AG04450 (cell line): ENCODE measurements at places on chromosomes 12 and 14.

DNA sequence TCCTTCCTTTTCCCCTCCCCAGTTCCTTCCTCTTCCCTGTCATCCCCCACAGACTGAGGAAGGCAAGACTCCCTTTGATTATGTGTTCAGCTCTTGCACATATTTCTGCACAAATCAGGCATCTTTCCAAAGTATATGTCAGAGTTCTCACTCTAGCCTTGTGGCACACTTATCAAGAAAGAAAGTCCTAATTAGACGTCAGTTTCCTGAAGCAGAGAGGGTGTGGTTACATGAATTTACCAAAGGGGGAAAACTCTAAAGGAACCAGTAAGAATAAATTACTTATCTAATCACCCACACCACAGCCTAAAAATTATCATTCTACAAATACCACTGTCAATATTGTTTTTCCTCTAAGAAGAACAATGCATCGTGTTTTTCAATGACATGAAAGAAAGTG lies 120.7 kb upstream of the GRIP1 start:
- no peak for DNase-seq

GRCh38 chr12:93572712-93573551 lies 457 bp downstream of the SOCS2 start:
- DNase-seq = no peak

GRCh38 chr12:27199638-27200300 lies 44.3 kb upstream of the STK38L start:
- DNase-seq = no peak

DNA sequence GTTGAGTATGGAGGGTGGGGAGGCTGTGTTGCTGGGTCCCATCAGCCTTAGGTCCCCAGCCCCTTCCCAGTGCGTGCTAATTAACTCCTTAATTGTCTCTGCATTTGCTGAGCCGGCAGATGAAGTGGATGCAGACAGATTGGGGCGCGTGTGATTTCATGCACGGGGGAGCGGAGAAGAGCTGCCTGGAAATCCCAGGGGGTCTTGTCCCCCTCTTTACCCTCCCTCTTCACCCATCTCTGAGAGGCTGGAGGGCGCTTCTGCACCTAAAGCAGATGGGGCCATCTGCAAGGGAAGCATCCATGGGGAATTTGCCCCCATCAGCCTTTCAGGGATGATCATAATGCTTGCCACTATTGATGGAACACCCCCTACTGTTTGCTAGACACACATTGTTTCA lies 4.4 kb upstream of the ASIC1 start:
- no peak for DNase-seq

DNA sequence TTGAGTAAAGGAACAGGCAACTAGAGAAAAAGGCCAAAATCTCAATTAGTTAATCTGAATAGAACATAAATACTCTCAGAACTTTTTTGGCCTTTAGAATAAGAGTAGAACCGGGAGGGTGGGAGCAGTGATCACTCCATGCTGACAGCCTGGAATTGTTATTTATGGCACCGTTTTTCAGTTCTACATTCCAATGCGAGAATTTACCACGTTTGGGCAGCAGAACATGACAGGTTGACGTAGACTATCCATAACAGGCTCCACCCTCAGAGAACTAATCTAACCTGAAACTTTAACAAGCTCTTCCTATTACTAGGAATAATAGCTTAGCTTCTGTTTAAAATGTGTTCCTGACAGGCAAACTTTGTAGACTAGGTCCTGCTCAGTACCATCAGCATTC lies 379.1 kb downstream of the SEC23A start:
- no peak for DNase-seq

DNA sequence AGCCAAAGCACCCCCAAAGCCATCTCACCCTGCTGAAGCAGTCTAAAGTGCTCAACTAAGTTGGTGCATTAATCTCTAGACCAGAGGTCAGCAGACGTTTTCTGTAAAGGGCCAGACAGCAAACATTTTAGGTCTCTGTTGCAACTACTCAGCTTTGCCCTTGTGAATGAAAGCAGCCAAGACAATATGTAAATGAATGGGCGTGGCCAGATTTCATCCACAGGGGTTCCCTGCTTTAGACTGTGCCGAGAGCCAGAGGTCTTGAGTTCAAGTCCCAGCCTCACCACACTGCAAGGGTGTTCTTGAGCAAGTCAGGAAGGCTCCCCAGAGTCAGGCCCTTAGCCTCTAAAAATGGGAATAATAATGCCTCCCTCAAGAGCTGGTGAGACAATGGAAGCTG lies 166.2 kb downstream of the CHST11 start:
- DNase-seq = no peak

DNA sequence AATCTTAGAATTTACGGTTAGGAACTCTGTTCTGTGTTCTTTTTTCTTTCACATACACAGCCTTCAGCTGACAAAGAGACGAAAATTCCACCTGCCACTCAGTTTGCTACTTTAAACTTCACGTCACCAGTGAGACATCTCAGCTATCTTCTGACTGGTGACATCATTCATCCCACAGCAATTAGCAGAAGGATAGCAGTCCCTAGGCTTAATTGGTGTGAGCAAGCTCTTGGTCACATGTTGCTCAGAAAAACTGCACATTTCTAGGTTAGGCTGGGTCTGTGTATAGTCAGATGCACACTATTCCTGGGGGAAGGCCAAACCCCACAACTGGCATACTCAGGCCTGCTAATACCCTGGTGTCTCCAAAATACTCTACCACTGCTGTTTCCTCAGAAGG lies 23.9 kb downstream of the SLC7A7 start:
- DNase-seq = no peak

- no peak for DNase-seq
These were observed 3.9 kb downstream of the MPHOSPH9 start for GRCh38 chr12:123229051-123229450.

DNA sequence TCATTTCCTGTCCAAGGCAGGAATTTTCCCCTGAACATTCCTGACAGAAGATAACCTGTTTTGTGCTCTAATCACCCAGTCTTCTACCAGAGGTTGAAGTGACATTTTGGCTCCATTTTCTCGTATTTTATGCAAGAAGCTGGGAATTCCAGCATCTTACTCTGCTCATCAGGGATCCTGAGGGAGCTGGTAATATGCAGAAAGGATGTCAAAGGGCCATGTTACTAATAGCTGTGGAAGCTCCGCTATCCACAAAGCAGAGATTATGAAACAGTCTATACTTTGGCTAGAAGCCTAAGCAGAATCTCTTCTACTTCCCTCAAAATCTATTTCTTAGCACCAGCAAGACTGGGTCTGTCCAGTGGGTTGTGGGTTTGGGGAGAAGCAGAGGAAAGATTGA lies 613.0 kb downstream of the DIO2 start:
- peak; percentile 34 for DNase-seq

GRCh38 chr12:102430661-102431060 lies 49.7 kb downstream of the IGF1 start:
- DNase-seq = no peak

DNA sequence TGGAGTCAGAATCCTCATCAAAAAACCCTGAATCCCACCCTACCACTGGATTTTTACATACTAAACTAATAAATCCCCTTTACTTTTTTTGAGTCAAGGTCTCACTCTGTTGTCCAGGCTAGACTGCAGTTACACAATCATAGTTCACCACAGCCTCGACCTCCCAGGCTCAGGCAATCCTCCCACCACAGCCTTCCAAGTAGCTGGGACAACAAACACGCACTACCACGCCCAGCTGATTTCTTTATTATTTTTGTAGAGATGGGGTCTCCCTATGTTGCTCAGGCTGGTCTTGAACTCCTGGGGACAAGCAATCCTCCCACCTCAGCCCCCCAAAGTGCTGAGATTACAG lies 24.3 kb downstream of the SPTSSA start:
- DNase-seq = no peak

- no peak for DNase-seq
These were observed 11.0 kb upstream of the LALBA start for GRCh38 chr12:48580831-48581230.

DNA sequence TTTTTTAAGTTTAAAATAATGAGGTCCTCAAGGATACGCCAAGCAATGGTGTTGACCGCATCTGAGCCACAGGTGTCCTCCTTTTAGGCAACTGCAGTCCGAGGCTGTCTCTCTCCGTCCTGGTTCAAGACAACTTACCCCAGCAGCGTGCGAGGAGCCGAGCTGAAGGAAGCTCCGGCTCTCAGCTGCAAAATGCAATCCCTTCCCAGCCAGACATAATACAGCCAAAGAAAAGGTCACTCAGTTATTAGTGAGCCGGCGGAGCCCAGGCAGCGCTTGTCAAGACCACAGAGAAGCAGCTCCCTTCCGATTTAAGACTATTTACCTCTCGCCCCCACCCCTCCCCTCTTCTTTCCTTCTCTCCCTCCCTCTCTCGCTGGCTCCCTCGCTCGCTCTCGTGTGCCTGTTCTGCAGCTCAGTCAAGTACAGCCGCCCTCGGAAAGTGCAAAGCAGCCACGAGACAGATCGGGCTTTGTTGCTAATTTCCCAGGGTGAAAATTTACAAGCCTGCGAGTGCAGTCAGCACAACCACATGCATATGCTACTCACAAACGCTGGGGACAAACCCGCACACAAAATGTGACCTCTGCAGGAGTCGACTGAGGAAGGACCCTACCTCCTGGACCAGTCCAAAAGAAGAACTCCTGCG lies 363 bp upstream of the LMO3 start:
- no peak for DNase-seq

GRCh38 chr14:63308723-63309317 lies 9.9 kb downstream of the GPHB5 start:
- DNase-seq = no peak

DNA sequence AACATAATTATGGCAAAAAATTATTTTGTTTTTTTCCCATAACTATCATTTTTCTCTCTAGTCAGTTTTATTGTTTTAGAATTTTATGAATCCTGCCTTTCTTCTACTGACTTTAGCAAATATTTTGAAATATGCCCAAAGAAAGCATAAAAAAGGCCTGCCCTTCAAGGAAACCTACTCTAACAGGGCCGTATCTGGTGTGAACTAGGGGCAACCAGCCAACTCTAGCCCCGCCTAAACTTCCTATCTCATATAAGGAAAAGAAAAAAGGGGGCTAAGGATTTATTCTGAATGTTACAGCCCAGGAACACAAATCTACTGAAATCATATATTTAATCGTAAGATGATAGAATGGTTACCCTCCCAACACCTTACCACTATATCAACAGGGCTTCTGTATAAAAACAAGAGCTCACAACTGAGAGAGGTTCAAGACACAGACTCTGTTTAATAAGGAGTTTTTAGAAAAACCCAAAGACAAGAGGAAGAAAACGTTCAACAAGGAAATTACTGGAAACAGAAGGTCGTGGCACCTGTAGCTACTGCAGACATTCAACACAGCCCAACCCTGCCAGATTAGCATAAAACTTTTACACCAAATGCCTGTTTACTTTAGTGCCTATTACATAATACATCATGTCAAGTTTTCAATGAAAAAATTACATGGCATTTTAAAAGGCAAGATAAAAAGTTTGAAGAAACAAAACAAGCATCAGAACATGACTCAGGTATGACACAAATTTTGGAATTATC lies 12.9 kb upstream of the EPYC start:
- no peak for DNase-seq

- DNase-seq = no peak
These were observed 75.5 kb downstream of the ACADS start for GRCh38 chr12:120801146-120801545.

DNA sequence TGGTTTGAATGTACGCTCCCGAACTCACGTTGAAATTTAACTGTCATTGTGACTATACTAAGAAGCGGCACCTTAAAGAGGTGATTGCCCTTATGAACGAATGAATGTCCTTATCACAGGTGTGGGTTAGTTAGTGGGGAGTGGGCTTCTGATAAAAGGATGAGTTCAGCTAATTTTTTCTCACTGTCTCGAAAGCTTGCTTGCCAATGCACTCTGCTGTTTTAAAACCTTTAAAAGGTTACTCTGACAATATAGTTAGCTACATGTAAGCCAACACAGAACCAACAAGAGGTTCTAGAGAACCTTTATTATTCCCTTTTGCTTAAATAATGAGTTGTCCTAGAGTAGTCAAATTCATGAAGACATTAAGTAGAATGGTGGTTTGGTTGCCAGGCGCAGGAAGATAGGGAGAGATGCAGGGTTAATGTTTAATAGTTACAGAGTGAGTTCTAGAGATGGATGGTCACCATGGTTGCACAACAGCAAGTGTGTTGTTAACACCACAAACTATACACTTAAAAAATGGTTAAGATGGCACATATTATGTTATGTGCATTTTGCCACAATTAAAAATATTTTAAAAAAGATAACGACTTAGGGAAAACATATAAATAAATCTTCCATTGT lies 26.3 kb downstream of the RTN1 start:
- no peak for DNase-seq

- no peak for DNase-seq
These were observed 28.1 kb upstream of the SINHCAF start for GRCh38 chr12:31353750-31354708.

DNA sequence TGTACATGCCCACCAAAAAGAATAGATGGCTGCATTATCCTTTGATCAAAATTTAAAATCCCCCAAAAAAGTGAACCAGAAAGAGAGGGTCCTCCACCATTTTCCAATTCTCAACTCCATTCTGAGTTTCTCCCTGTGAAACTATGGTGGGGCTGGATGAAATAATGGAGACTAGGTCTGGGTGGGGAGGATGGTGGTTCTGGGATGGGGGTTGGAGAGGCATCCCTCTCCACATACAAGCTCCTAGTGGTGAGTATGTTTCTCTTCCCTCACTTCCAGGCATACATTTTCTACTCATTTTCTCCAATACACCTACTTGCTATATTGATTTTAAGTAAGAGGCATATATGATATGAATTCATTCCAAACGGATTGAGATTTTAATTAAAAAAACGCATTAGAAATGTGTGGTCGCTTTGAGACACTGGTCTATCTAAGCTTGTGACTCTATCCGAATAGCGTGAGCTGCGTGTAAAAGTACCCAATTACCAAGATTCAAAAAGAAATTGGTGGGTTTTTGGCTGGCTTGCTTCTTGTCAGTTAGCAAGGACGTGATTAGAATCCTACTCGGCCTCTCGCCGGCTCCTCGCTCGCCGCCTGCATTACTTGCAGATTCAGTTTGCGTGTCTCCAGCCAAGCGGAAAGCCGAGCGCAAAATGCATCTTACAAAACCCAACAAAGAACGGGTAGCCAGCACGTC lies 3.4 kb downstream of the ASCL1 start:
- no peak for DNase-seq

GRCh38 chr12:123033392-123034021 lies 53.0 kb downstream of the ARL6IP4 start:
- DNase-seq = no peak

DNA sequence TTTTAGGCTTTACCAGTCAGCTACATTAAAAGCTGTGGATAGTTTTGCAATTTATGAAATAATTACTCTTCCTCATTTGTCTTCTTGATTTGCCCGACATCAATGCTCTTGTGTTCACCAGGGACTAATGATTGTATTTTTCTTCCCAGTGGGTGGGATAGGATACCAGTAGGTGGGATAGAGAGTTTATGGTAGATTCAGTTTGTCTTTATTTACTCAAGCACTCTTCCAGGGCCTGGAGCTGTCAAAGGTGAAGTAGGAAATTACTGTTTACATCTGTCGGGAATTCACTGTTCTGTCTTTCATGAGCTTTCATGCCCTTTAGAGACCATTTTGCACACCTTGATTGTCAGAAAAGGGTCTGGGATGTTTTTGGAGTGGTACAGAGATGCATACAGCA lies 36.6 kb downstream of the ETV6 start:
- no peak for DNase-seq
